ENCODE measurements at places on chromosomes 12 and 14. TPM values are rescaled to one million over a fixed set of nuclear protein-coding genes. Genes with fewer than 3 reads are reported as not detected.

SLC8B1 gene
- total RNA-seq, result 2.2 TPM

GPR84 gene
- 0.22 TPM for total RNA-seq

NGB gene
- total RNA-seq, result 0.54 TPM

HSPA2 gene
- total RNA-seq, result 1.3 TPM

TUNAR gene
- total RNA-seq, result not detected

SLCO1C1 gene
- total RNA-seq, result not detected

FIGNL2 gene
- total RNA-seq, result 25.3 TPM

DTD2 gene
- total RNA-seq, result 29.3 TPM

KRT85 gene
- 0.14 TPM for total RNA-seq

Data from motor neuron (in vitro differentiated cells).